ENCODE measurements at places on chromosomes 3 and 15. TPM values are rescaled to one million over a fixed set of nuclear protein-coding genes. Genes with fewer than 3 reads are reported as not detected.

Gene GRM2
- not detected for total RNA-seq

Gene RNU6-1
- total RNA-seq, result not detected

Gene NANOGP8
- total RNA-seq, result not detected

Gene ISLR2
- not detected for total RNA-seq

Gene ST3GAL6
- total RNA-seq, result 1.2 TPM

DNA sequence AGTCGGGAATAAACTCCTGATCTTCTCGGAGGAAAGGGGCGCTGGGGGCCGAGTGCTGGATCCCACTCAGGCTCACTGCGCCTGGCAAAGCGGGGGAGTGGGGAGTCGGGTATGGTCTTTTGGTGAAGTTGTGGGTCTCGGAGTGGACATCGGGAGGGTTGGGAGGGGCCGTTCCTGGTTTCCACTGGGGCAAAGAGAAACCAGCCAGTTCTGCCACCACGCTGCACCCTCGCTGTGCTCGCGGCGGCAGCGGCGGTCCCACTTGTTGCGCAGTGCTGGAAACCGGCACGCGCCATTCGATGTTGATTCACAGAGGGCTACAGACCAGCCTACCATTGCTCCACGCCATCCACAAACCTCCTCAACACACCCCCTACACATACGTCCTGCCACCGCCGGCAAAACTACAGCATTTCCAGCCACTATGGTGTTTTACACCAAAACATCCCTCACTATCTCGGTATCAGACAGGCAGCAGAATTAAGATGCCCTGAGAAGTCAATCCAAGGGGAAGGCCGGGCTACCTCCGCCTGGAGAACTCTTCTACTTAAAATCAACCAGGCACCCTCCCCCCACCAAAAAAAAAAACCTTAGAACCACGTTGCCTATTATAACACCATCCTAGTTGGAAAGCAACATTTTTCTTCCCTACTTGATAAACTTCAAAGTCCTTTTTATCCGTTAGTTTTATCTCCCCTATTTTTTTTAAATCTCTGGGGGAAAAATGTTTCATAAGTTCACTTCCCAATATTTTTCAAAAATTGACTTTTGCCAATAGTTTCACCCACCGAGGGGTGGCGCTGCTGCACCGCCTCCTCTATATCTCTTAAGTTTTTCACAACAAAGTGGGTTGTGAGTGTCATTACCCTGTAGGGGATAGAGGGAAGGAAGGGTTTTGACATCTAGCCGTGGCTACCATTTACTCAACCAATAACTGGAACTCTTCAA, 3.6 kb downstream of the BCL6 start:
- DNase-seq, result peak; percentile 80

DNA sequence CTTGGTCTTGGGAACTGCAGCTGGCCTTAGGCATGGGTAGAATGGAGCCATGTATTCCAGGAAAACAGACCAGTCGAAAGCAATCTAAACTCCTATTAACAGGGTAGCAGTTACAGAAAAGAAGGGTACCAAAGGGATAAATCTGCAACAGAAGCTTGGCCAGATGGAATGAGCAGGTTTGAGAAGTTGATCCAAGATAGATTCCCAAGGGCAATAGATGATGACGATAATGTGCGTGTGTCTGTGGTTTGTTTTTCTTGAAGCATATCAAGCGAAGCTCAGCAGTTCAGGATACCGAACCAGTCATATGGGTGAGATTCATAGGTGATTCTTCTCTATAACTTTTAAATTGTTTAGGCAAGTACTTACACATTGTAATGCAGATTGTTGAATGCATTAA, 203.8 kb upstream of the SEMA6D start:
- DNase-seq, result no peak

DNA sequence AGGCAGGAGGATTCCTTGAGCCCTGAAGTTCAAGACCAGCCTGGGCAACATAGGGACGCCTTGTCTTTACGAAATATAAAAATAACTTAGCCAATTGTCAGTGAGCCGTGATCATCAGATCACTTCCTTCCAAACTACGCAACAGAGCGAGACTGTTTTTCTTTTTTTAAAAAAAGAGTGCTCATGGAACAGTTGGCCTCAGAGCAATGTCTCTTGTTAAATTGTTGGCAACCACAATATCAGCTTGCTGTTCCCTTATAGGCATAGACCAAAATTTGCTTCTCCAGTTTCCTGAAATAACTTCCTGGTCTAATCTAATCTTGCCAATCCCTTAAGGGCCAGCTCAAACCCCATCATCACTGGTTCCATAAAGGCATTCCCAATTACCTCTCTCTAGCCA, 93.3 kb upstream of the SLC4A7 start:
- DNase-seq, result no peak

DNA sequence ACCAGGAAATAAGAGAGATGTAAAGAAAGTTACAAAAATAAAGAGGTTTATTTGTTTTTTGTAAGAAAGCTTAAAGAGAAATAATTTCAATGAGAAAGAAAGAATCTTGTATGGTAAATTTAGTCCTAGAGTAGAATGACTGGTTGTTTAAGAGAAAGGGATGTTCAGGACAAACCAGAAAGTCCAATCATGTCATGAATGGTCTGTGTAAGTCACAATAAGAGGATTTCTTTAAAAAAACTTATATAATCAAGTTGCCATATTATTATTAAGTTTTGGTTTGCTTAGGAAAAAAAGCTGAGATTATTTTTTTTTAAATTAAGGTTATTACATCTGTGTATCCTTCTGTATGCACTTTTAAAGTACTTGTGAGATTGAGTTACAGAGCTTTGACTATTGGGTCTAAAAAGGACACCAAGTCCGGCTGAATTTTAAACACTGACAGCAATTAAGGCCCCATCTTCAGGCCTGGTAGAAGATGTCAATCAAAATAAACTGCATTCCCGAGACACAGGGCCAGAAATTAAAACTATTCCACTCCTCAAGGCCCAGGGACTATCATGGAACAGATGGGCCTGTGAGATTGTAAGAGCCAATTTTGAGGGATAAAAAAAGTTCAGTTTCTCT, 12.2 kb downstream of the ERICH6 start:
- no peak for DNase-seq

- no peak for DNase-seq
Measured at GRCh38 chr3:8712908-8713255, 20.7 kb upstream of the CAV3 start.

- no peak for DNase-seq
Measured at GRCh38 chr3:172259111-172259541, 189.1 kb downstream of the GHSR start.

- no peak for DNase-seq
Measured at GRCh38 chr3:67995206-67995605, 340.8 kb upstream of the SUCLG2 start.

GRCh38 chr3:180881065-180881801, 31.2 kb upstream of the FXR1 start:
- DNase-seq, result peak; percentile 53

- no peak for DNase-seq
Measured at GRCh38 chr15:89309993-89310392, 24.6 kb downstream of the POLG start.

DNA sequence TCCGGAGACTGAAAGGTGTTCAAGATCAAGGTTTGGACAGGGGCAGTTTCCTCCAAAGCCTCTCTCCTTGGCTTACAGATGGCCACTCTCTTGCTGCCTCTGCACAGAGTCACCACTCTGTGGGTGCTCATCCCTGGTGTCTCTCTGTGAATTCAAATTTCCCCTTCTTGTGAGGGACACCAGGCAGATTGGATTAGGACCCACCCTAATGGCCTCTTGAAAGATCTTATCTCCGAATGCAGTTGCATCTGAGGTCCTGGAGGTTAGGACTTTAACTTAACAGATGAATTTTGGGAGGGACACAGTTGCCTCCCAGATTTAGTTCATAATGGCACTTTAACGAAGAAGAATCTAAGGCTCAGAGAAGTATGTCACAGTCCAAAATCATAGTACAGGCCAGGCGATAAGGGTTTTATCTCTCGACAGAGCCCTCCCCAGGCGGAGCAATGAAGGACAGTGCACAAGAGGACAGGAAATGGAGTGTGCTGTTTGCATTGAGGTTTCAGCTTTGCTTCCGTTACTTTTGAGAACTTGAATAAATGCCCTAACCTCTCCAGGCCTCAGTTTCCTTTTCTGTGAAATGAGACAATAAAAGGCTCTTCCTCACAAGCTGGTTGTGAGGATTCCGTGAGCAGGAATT, 38.9 kb upstream of the KIF23 start:
- no peak for DNase-seq

DNA sequence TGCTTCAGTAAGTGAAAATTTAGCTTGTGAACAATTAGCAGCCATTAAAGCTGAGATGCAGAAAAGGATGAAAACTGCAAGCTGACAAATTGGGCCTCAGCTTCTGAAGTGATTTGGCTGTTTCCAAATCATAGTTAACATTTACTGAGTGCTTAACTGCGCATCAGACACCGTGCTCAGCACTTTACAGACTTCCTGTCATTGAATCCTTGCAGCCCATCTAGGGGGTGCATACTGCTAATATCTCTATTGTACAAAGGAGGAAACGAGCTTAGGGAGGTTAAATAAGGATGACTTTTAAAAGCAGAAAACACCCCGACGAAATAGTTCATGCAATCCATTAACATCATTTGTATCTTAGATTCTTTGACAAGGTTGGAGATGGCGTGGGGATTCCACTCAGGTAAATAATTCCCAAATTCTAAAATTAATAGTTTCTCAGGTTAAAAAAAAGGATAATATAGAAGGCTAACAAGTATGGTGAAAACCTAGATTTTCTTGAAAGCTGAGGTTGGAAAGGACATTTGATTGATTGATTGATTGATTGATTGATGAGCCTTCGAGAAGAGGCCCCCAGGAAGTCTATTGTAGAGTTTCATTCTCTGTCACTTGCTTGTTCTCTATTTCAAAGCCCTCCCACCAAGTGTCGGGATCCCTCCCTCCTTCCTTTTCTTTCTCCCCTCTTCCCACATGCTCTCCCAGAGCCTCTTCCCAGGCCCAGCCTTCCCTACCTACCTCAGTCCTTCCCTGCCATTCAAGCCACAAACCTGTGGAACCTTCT, 23.5 kb upstream of the EPHB3 start:
- no peak for DNase-seq

DNA sequence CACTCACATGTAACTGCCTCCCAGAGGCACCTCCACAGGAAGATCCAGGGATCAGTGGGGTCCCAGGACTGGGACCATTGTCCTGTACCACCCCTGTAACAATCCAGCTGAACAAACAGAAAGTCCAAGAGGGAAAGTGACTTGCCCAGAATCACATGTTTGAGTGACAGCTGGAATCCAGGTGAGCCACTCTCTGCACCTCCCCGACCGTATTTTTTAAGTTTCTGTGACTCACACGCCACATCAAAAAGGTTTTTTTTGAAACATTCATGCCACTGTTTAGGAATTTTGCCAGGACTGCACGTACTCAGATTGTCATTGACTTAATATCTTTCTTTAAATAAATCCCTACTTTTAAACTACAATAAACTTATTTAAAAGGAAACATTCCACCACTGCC, 9.8 kb upstream of the SLC6A1 start:
- no peak for DNase-seq

Measured in Daoy (cell line).